ENCODE measurements at places on chromosomes 16 and 17.

DNA sequence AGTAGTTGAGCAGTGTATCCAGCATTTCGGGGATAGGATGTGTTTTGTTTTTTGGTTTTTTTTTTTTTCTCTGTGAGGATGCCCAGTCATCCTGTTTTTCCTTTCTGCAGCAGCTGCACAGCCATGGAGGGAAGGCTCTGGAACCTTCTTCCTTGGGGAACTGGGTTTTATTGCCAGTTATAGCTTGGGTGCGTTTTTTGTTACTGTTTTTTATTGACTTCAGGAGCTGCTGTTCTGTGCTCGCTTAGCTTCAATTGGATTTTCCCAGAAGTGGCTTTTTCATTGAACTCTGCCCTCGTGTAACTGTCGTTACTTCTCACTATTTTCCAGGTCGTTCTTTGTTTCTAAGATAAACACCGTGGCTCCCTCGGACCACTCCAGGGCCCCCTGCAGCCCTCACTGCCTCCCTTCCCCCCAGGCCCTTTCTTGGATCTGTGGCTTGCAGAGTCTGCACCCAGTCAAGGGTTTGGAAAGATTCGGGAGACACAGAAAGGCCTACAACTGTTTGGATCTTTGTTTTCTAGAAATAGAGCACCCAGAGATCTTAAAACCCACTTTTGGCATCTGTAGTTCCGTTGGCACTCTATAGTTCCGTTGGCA lies 119.7 kb upstream of the CACNG5 start:
- DNase-seq, result no peak

- DNase-seq, result no peak
Observed at GRCh38 chr16:81107511-81107910, 11.3 kb upstream of the GCSH start.

DNA sequence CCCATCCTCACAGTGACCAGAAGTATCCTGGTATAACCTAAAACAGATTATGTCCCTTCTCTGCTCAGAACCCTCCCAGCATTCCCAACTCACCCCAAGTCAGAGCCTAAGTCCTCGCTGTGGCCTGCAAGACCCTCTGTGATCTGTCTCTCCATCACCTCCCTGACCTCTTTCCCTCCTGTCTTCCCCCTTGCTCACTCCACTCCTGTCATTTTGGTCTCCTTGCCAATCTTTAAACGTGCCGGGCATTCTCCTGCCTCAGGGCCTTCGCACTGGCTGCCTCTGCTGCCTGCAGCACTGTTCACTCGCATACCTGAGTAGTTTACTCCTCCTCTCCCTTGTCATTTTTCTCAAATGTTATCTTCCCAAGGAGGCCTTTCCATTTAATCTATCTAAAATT lies 97.7 kb downstream of the GSG1L start:
- no peak for DNase-seq

GRCh38 chr16:7765079-7765550 lies 432.5 kb downstream of the RBFOX1 start:
- DNase-seq, result no peak

DNA sequence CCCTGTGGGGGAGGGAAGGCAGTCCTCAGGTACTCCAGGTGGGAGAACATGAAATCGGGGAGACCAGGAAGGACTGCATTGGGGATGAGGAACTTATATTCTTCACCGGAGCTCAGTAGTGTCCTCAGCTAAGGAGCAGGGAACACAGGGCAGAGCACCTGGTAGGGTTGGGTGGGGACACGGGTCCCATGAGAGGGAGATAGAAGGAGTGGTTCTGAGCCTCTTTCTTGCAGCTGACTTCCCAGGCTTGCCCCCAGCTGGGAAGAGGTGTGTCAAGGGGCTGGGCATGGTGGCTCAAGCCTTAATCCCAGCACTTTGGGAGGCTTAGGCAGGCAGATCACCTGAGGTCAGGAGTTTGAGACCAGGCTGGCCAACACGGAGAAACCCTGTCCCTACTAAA lies 2.1 kb downstream of the FHOD1 start:
- DNase-seq, result no peak

DNA sequence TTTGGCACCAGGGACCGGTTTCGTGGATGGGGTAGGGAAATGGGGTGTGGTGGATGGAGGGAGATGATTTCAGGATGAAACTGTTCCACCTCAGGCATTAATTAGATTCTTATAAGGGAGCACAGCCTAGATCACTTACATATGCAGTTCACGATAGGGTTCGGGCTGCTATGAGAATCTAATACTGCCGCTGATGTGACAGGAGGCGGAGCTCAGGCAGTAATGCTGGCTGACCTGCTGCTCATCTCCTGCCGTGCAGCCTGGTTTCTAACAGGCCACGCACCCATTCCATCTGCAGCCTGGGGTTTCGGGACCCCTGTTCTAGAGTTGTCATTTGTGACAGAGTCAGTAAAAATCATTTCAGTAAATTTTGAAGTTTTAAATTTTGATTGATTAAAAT lies 99.7 kb downstream of the CHD9 start:
- DNase-seq, result no peak

- DNase-seq, result no peak
Observed at GRCh38 chr16:87684106-87684677, 81.6 kb downstream of the KLHDC4 start.

GRCh38 chr16:81581107-81581506 lies 136.5 kb downstream of the CMIP start:
- DNase-seq, result no peak

GRCh38 chr16:83850947-83851346 lies 43.2 kb downstream of the HSBP1 start:
- no peak for DNase-seq
